ENCODE measurements at places on chromosomes 13 and 19.

GRCh38 chr19:18304208-18304457 lies 18.7 kb downstream of the LSM4 start:
- DNase-seq = no peak

GRCh38 chr19:55537741-55538111 lies 793 bp upstream of the SBK2 start:
- no peak for DNase-seq

GRCh38 chr19:37655689-37656371 lies 565 bp upstream of the ZFP30 start:
- DNase-seq = peak; percentile 90

GRCh38 chr19:42452590-42452989 lies 9.8 kb upstream of the CXCL17 start:
- DNase-seq = no peak

DNA sequence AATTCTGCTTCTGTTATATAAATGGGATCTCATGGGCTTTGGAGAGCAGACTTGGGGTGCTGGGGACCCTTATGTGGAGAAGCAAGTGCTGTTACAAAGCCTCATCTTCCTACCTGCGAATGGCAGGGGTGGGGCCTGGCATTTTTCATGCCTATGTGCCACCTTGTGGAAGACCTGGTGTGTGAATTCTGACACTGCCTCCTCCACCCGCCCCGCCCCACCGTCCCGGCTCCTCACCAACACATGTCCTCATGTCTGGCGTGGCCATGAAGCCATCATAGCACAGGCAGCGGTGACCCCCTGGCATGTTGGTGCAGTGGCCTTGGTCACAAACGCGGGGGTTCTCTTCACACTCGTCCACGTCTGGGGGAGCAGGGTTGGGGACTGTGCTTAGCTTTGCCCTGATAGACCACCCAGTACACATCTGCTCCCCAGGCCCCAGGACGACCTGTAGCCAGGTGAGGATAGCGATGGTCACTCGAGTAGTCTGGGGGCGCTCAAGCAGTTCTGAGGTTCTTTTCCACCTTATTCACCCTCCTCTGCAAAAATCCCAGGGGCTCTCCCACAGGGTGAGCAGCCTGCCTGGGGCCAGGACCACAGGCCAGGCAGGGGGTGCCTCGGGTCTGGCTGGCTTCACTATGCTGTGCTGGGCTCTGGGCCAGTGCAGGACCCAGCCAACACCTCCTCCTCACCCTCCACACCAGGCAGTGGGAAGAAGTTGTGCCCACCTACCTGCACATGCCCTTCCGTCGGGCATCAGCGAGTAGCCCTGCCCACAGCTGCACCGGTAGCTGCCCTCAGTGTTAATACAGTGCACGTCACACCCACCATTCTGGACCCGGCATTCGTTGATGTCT lies 32.7 kb downstream of the FBN3 start:
- no peak for DNase-seq

GRCh38 chr13:28408863-28409262 lies 86.1 kb downstream of the FLT1 start:
- no peak for DNase-seq

- DNase-seq = peak; percentile 72
Observed at GRCh38 chr19:18408053-18408476, 10.6 kb upstream of the LRRC25 start.

DNA sequence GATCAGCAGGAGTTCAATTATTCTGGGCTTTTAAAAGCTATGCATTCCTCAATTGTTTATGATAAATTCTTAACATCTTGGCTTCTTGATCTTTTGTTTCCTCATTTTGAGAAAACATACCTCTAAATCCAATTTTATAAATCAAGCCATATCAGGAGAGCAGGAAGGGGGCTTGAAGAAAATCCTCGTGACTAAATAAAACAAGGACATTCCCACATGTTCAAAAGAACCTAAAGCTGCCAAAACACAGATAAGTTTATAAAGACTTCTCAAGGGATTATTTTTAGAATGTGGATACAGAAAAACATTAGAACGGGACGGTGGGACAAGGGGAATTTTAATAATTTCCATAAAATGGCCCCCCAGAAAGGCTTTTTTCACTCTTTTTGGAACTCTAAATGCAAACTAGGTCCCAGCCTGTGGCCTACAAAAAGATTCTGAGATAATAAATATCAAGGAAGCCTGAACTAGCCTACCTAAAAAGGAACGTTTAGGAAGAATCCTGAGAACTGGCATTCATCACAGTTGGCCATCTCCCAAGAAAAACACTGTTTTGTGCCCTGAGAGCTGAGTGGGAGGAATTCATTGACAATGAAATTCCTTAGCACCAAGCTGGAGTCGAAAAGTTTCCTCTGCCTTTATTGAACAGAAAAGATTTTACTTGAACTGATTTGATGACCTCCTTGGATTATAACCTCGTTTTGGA lies 30.1 kb downstream of the ZAR1L start:
- no peak for DNase-seq

DNA sequence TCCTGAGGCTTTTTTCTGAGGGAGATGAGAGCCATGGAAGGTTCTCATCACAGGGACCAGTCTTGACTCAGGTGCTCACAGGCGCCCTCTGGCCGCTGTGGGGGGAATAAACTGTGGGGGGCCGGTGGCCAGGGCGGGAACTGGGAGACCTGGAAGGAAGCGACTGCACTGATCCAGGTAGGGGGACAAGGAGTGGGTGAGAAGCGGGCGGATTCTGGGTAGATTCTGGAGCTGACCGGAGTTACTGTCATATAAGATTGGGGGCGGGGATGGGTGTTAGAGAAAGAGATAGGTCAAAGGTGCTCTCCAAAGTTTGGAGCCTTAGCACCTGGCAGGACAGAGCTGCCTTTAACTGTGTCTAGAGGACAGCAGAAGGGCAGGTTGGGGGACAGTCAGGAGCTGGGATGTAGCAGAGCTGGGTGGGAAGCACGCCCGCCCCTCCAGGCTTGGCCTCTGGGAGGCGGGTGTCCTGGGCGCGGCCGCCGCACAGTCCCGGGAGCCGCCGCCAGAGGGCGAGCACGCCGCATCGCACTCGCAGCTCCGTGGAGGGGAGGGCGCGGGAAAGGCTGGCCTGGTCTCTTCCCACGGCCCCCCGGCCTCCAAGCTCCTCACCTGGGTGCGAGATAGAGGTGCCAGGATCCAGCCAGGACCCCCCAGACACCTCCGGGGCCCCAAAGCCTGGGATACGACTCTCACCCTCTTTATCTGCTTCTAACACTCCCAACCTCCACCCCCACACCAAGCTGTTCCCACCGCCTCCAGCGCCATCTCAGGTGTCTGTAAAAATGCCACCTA lies 4.2 kb upstream of the DAND5 start:
- peak; percentile 92 for DNase-seq

DNA sequence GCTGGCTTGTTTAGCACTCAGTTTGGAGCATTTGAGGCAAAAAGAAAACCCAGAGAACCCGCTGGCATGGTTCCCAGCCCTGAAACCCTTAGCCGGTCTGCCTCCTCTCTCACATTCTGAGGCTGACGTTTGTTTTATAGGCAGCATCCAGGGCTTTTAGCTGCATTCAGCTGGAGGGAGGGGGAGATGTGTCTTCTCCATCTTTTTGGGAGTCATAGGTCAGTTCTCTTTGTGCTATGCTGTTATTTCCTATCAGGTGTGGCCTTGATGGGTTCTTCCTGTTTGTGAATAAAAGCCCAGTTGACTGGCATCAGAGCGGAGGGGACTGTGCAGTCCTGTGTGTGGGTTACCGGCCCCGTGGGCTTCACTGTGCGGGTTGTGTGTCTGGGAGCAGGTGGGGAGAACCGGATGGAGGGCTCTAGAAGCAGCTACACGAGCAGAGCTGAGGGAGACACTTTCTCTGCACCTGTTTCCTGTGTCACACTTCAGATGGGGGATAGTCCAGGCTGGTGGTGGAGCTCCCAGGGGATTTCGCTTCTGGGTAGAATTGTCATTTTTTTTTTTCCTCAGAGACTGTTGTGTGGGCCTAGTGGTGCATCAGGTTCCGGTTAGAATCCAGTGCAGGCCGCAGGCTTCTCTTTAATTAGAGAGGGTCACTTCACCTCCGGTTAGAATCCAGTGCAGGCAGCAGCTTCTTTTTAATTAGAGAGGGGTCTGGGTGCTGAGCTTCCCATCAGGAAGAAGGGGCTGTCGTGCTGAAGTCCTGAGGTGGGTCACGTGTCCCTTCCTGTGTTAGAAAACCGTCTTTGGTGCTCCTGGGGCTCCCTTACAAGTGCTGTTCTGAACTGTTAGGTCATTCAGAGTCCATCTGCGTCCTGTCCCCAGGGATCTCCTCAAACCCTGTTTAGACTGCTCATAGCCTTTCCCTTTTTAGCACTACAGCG lies 69.6 kb downstream of the ARHGEF7 start:
- DNase-seq = no peak

DNA sequence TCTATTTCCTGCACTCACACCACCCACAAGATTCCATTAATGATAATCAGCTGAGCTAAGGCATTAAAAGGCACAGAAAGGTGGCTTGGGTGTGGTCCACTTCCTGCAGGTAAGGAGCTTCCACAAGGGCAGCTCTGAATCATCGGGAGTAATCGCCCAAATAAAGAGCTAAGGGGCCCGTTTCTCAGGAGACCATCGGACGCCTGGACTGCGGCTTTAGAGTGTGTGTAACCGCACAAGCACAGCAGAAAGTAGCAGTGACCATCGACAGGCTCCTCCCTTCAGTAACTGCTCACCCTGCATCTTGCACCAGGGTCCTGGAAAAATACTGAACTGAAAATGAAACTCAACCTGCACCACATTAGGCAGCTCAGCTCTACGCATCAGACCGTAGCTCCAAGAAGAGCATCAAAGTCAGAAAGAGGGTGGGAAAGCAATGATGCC lies 6.0 kb downstream of the STK24 start:
- no peak for DNase-seq

- no peak for DNase-seq
Observed at GRCh38 chr13:113622791-113623490, 35.1 kb downstream of the ATP4B start.

DNA sequence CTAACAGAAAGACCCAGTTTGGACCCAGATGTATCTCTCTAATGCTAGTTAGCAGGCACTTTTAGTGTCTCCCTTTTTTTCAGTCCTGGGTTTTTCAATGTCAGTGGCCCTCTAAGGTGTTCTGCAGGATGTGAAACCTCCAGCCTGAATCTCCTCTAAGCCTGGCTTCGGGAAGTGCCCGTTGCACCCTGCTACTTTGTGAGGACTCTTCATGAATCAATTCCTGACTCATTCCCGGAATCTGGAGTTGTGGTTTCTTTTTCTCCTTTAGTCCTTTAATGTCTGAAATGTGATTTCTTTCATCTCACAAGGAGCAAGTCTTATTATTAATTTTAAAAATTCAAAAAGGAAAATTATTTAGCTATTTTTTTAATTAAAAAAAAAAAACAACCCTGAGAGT lies 116.0 kb downstream of the ZNF536 start:
- DNase-seq = no peak

- DNase-seq = peak; percentile 50
Observed at GRCh38 chr19:58569191-58569942, 3.8 kb downstream of the MZF1 start.

DNA sequence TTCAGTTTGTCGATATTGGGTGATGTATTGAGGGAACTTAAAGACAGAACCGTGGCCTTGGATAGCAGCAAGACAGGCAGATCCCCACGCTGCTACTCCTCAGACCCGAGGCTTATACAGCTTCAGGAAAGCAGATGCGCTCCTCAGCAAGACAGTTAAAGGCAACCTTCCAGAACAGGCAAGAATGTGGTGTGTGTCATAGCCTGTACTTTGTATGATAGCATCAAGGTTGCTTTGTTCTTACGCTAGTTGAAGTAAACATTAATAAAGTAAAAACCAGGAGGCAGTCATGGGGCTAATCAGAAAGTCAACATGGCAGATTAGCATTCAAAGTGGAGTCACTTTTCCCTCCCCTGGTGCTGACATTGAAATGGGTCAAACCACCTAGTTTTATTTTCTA lies 473.2 kb downstream of the DCT start:
- DNase-seq = no peak

- DNase-seq = no peak
Observed at GRCh38 chr13:42219051-42219450, 52.9 kb upstream of the AKAP11 start.

DNA sequence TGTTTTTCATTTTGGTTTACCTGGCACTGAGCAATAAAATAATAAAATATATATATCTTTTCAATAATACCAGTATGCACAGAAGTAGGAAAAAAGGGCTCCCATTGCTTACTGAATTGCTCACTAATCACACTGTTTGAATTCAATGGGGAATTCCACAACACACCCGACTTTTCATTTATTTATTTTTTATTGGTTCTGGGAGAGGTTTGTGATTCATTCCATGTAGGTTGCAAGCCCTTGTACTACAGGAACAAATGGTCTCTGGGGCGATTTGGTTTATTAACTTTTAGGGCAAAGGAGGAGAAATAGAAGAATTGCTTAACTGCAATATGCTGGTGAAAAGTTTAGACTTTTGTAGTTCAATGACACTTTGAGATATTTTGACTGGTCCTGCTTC lies 207.4 kb downstream of the DCT start:
- no peak for DNase-seq

DNA sequence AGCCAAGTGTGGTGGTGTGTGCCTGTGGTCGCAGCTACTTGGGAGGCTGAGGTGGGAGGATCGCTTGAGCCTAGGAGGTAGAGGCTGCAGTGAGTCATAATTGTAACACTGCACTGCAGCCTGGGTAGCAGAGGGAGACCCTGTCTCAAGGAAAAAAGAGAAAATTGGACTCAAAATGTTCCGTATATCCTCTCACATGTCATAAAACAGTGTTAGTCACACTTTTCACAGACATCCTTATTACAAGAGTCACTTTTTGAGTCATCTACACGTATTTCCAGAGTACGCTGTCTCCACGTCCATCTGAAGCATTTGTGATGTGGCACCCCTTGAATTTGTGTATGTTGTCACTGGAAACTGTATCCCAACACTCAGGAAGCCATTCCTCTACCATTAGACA lies 133.0 kb downstream of the SIPA1L3 start:
- no peak for DNase-seq

- no peak for DNase-seq
Observed at GRCh38 chr13:50671497-50671850, 172.0 kb downstream of the DLEU7 start.

- DNase-seq = peak; percentile 61
Observed at GRCh38 chr13:78659732-78660494, 958 bp upstream of the OBI1 start.

DNA sequence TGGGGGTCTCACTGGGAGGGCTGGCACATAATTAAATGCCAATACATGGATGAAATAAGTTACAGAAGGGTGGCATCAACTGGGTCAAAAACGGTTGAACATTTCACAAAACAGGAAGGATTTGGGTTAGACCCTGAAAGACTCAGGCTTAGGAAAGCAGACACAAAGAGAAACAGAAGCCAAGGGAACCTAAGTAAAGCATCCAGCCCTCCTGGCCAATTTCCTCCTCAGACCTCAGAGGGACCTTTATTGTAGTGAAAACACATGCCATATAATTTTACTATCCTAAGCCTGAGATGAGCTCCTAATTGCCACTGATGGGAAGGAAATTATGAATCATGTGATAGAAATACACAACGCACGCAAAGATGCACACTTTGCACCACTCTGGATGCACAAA lies 12.1 kb upstream of the CEACAM3 start:
- DNase-seq = no peak

DNA sequence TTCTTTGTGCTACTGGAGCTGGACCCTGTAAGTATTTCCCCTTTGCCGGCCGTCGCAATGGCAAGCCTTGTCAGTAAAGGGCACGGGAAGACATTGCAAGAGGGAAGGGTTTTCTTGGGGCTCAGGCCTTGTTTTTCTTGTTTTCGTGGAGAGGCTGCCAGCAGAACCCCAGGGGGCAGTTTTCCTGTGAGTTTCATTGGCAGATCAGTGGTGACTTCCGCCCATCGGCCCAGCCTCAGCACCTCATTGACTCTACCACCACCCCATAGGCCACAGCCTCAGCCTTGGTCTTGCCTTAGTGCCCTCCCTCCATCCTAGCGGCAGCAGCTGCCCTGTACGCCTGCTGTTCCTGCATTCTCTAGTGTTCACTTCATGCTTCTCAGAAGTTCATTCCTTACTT lies 61.5 kb downstream of the GJA3 start:
- DNase-seq = no peak

Measured in Right ventricle myocardium inferior (tissue), 1 donor.